ENCODE measurements at places on chromosomes 1 and 21.

GRCh38 chr1:2179283-2180013 is 15.1 kb downstream of the FAAP20 start:
- DNase-seq, result no peak

DNA sequence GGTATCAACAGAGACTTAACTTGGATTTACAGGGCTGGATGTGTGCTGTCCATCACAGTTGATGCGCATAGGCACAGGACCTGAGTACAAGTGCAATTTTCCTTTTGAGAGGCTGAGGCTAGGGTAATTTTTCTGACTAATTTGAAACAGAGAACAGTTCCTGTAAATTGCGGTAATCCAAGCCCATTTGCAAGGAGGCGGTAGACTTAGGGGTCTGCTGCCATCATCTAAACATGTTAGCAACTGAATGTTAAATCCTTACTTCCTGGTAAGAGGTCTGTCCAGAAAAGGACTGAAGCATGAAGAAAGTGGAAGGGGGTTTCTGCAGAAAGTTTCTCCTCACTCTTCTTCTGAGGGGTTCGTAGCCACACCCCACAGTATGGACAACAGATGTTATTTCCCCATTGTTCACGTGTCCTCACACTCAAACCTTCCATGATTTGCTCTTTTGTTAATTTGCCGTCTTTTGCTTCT is 23.7 kb upstream of the C1orf198 start:
- no peak for DNase-seq

DNA sequence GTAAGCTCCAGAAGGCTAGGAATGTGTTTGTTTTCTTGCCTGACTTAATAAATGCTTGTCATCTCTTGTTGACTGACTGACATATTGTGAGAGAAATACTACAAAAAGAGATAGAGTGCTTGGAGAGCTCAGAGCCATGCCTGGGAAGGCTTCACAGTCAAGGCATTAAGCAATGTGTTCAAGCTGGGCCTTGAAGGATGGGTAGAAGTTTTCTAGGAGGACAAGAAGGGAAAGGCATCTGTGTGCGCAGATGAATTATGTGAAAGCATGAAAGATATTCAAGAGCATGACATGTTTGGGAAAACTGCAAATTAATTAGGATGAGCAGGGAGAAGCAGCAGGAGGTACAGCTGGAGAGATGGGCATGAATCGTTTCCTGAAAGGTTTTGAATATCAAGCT is 5.6 kb downstream of the SLAMF8 start:
- no peak for DNase-seq

DNA sequence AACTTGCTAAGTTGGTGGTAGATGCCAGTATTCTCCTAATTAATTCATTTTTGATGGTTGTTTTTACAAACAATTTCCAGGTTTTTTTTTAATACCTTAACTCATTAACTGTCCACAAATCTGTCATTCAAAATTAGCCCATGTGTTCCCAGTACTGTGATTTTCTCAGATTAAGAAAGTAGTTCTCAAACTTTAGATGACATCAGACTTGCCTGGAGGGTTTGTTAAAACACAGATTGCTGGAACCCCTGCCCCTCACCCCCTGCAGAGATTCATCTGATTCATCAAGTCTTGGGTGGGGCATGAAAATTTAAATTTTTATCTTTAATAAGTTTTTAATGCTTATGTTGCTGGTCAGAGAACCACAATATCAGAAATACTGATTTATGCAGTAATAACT is 130.5 kb downstream of the BACH1 start:
- no peak for DNase-seq

GRCh38 chr21:33434770-33435360 is 31.7 kb downstream of the IFNGR2 start:
- no peak for DNase-seq

- no peak for DNase-seq
Measured at GRCh38 chr1:72111662-72112061, 170.7 kb downstream of the NEGR1 start.

GRCh38 chr1:217534566-217534965 is 96.3 kb downstream of the GPATCH2 start:
- DNase-seq, result no peak

GRCh38 chr21:33071770-33072306 is 1.9 kb downstream of the OLIG1 start:
- no peak for DNase-seq

DNA sequence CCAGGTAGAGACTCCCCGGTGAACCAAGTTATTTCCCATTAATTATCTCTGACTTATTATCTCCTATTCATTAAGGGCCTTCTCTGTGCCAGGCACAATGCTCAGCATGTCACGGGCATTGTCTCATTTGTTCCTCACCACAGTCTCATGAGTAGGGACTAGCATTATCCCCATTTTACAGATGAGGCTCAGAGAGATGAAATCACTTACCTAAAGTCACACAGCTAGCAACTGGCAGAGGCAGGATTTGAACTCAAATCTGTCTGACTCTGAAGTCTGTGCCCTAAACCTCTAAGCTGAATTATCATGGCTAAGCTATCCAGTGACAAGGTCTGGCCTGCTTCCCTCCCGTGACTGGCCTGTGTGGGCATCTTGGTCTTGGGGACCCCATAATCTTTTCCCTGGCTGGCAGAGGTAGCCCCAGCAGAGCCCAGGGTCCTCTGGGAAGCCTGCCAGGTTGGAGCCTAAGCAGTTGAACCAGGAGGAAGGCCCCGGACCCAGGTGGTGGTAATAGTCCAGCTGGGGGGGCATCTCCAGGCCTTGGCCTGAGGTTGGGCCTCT is 4.5 kb downstream of the MAP7D1 start:
- no peak for DNase-seq

GRCh38 chr1:6037338-6037762 is 8.3 kb upstream of the KCNAB2 start:
- no peak for DNase-seq

GRCh38 chr1:109149874-109150601 is 36.1 kb downstream of the ELAPOR1 start:
- DNase-seq, result no peak

GRCh38 chr1:14955402-14955801 is 198.1 kb upstream of the TMEM51 start:
- no peak for DNase-seq

DNA sequence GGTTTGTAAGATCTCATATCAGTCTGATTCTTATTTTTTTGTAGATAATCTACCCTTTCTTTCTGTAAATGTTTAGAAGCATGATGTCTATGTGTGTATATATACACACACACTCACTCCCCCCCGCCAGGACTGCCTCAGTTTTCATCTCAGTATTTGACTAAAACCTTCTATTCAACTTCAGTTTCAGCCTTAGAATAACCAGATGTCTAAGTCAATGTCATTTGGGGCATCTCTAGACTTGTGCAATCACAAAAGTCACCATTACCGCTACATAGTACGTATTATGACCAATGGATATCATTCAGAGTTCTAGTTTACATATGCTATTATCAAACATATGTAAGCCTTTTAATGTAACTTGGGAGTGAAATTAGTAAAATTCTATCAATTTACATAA is 53.3 kb upstream of the BOLA1 start:
- no peak for DNase-seq

GRCh38 chr1:76176000-76176399 is 101.5 kb downstream of the ST6GALNAC3 start:
- DNase-seq, result no peak

- no peak for DNase-seq
Measured at GRCh38 chr1:167790117-167790516, 68.3 kb downstream of the MPZL1 start.

DNA sequence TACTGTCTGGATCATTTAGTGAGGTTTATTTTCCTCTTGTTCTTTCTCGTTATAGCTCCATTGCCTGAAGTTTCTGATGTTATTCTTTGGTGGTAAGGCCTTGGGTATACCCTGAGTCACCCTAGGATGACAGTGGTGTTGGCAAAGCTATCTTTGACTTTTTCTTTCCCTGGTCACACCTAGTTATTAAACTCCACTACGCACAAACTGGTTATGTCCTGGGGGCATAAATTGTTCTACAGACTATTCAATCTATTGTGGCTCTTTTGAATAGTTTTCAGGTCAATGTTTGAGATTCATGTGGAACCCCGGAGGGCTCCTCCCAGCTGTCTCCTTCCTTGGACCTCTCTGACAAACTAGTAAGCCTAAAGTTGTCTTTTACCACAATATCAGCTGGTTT is 157.7 kb downstream of the SLC35F3 start:
- no peak for DNase-seq

DNA sequence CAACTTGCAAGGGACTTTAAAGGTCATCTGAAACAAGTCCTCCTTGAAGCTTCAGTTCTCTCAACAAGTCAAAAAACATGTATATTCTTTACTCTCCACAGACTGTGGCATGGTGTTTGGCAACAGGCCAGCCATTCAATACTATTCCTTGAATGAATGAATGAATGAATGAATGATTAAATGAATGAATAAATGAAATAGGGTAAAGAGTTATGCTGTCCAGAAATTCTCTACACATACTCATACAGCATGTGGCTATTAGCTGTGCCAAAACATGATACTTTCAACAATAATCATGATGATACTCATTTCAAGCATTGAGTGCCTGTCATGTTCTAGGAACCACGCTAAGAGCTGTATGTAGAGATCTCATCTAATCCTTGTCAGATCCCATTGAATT is 356.1 kb downstream of the BARHL2 start:
- DNase-seq, result no peak

GRCh38 chr1:79375352-79375751 is 368.8 kb upstream of the ADGRL4 start:
- DNase-seq, result no peak

DNA sequence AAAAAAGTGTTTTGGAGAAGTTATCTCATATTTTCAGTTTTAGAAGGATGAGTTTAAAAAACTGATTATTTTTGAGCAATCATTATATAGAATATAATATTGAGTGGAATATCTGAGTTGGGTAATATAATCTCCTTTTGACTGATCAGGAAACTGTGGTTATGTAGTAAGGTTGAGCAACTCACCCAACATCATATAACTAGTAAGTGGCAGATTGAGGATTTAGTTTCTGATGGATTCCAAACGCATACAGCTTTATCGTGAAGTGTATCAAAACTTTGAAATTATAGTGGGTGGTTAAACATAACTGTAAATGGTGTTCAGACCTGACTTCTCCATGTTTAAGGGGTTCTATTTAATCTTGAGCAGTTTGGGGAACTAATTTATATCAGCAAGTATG is 98.6 kb downstream of the OLFM3 start:
- DNase-seq, result no peak

GRCh38 chr1:12438349-12438924 is 179.6 kb downstream of the DHRS3 start:
- peak; percentile 51 for DNase-seq

DNA sequence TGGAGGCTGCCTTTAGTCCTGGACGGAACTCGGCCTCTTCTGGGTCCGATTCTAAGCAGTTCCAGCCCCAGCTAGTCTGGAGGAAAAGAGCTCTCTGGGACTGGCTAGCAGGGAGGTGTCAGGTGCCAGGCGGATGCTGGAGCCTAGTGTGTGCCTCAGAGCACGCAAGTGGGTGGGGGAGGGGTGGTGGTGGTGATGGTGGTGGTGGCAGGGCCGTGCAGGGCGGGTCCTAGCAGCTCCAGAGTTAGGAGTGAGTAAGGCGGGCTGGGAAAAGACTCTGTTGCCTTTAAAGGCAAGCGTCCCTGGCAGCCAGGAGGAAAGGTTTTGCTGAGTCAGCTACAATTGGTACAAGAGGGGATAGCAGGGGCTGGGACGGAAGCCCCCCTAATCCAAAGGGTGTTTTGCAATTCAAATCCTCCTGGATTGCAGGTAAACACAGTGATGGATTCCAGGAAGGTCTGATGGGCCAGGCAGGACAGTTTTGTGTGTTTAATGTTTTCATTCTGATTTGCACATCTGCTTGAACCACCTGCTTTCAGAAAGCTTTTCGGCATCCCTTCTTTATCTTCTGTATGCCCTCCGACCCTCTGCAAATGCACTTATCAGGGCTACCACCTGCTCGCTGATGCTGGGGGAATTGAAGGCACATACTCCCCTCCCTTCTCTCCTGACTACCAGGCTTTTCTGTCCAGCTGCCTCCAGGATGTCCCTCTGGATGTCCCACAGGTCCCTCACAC is 4.1 kb upstream of the SLC2A1 start:
- no peak for DNase-seq

Data from CD4-positive, alpha-beta T cell treated with Interleukin-1 beta for 1 hour (primary cell).